ENCODE measurements at places on chromosomes 6 and 20.

DNA sequence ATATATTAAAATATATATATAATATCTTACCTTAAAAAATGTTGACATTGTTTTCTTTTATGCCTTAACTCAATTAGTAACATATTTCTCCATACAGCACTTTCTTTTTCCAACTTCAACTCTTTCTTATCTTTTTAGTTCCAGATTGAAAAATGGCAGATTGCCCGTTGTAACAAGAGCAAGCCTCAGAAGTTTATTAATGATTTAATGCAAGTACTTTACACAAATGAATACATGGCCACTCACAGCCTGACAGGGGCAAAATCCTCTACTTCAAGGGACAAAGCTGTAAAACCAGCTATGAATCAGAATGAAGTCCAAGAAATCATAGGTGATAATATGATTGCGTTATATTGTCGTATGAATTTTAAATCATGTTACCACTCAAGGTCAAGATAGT, 29.4 kb upstream of the KIAA1586 start:
- no peak for DNase-seq

- no peak for DNase-seq
Measured at GRCh38 chr6:134307075-134307474, 10.8 kb downstream of the SGK1 start.

DNA sequence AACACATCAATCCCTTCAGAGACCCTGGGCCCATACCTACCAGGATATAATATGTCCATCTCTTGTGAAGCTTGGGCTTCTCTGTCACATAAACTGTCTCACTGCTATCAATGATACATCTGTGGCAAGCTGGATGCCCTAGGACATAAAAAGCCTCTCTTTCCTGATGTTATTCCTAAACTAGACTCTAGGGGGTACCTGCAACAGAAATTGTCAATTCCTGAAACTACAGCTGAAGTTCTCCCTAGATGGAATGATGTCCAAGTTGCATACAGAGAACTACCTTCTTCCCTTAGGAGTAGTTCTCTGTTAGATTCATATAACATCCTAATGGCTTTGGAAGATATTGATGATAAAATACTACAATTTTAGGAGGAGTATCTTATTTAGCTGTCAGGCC, 35.8 kb downstream of the TBX18 start:
- no peak for DNase-seq

DNA sequence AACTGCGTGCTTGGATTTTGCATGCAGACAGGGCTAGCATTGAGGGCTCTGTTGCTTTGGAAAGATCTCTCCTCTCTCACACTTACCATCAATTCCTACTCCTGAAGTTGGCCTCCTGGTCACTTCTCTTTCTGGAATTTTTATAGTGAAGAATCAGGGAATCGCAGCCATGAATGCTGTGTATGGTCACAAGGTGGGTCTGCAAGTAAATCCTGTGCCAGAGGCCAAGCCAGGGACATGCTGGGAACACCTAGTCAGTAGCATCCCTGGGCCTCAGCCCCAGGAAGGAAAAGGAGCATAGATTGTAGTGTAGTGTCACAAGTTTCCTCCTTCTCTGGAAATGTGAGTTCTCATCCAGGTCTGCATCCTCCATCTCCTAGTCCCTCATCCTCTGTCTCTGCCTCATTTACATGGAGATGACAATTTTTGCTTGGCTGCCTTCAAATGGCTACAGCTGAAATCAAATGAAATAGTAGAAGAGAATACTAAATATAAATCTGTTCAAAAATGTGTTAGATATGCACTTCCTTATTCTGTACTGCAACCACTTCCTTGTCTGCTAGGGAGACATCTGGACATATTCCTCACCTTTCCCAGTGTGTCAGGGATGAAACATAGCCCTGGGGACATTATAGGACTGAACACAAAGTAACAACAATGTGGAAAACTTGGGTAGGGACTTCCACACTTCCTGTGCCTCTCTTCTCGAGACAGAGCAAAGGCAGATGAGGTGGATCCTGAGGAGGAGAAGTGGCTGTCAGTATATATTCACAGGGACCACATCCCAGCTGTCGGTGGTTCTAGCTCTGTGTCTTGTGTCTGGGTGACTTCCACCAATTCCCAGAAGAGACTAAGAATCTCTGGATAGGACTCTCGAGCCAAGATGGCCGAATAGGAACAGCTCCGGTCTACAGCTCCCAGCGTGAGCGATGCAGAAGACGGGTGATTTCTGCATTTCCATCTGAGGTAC, 17.0 kb downstream of the CST9 start:
- DNase-seq, result no peak
